ENCODE measurements at places on chromosomes 4 and X.

DNA sequence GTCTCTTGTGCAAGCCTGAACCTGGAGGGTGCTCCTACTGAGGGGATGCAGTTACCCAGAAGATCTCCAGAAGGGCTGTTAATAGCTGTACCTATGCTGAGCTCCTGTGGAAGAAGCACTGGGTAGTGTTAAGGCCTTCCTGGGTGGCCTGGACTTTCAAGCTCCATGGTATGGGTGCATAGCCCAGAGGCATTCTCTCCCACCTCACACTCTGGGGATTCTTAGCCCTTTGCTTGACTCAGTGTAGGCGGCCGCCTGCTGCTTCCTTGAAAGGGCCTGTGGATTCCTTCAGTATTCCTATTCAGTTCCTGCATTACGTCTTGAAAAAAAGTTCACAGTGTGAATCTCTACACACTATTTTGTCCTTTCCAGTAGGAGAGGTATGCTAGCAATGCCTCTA is 235.7 kb upstream of the MAGEB16 start:
- DNase-seq: no peak

DNA sequence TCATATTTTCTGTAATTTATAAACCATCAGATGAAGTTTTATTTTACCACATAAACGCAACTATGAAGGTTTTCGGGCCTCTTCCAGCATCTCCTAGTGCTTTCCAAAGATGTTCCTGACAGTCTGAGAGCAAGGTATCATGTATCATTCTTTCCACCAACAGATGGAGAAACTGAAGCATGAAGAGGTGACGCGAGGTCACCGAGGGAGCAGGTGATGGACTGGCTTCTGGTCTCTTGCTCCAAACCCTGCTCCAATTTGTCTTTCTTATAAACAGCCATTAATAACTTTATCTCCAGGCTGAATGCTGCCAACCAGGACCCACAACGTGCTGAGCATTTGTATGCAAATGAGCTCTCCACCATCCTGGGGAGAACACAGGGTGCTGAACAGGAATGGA is 86.3 kb upstream of the MAML3 start:
- DNase-seq: no peak

GRCh38 chr4:170090352-170091052 is 746 bp upstream of the AADAT start:
- no peak for DNase-seq

DNA sequence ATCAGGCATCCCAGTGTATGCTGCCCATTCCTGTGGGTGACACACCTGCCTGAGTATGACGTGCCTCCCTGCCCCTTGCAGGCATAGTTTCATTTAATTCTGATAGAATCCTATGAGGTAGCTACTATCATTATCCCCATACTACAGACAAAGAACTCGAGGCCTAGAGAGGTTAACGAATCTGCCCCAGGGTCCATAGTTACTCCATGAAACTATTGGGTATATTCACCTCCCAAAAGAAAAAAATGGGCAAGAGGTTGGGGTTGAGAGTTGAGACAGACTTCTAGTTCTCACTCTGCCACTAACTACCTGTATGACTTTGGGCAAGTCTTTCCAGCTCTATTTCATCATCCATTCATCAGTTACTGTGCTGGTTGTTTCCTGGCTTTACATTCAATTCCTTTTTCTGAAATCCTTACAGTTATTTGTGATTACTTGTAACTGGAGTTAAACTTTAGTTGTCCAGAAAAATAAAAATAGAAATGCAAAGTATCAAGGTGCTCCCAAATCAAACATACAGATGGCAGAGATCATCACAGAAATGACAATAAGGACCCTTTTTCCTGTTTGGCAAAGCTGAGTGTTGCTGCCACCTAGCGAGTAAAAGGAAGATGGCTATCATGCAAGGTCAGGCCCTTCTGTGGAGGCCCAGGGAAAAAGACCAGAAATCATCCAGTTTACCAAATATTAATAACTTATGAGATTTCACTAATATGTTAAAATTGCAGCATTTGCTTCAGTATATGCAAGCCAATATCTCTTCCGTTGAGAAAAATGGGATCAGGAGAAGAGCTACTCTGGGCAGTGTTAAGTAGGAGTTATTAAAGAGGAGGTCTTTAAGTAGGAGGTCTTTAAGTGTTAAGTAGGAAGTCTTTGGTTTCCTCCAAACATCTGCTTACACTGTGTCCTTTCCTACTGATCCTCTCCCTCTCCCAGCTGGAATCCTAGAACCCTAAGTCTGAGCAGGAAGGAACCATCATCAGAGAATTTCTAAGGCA is 17.1 kb upstream of the MAP7D3 start:
- peak; percentile 21 for DNase-seq

GRCh38 chrX:6134255-6134654 is 94.4 kb downstream of the NLGN4X start:
- no peak for DNase-seq

DNA sequence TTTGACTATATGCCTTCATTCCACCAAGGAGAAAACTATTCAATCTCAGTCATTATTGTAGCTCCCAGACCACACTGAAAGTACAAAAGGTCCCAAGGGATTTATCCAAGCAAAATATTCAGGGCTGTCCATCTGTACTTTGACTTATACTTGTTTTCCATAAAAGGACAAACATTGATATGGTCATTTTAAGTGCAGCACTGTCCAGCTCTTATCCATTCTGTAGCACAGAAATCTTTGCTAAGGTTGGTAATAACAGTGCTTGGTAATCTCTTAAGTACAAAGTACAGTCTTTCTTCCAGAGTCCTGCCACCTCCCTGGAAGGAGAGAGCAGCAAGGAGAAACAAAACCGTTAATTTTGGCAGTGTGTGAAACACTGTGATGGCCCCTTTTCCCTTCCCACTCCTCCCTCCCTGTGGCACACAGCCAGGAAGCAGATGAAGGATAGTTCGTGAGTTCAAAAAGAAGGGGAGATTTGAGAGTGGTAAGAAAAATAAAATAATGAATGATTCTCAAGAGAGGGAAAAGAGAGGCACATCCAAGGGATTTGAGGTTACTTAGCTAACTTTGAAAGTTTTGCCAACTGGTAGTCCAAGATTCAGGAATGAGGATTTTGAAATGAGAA is 6.8 kb upstream of the CXCL2 start:
- DNase-seq: no peak

GRCh38 chr4:96342790-96343455 is 503.0 kb downstream of the PDHA2 start:
- no peak for DNase-seq

DNA sequence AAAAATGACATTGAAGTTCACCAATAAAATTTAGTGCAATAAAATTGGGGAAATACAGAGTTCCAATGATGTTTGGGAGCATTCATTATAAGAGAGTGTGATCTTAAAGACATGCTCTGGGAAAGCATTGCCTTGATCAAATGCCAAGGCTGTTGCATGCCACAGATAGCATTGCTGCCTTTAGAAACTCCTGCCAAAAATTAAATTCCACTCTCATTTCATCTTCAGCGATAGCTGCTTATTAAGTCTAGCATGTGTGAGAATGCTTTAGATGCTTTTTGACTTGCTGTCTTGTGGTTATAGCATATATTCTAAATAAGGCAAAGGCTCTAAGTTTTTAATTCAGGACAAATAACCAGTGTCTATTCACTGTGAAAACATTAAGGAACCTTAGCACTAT is 49.3 kb downstream of the NPNT start:
- no peak for DNase-seq

All from CD14-positive monocyte (primary cell).